Naive thymus-derived CD4-positive, alpha-beta T cell (primary cell): ENCODE measurements at places on chromosomes 4 and X.

DNA sequence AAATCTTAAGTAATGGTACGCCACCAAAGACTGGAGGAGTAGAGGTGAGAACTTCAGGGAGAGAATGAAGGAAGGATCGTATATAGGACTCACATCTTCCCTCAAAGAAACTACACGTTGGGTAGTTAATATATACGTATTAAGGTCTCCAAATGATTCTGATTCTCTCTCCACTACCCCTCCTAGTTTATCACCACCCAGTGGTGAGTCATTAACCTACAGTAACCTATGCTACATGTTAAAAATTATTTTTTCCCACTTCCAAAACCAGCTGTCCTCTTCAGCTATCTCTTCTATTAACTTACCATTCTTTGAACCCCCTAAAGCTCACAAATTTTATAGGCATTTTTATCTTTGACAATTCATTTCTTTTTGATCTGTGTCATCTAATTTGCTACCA, 69.7 kb downstream of the RPS6KA6 start:
- H3K4me1 ChIP-seq = no peaks in the 10 kb centered on the region
- no peaks in the 10 kb centered on the region for H3K27me3 ChIP-seq
- no peaks in the 10 kb centered on the region for H3K36me3 ChIP-seq
- no peak for DNase-seq
- no peak overlapping the region for H3K27ac ChIP-seq
- H3K4me3 ChIP-seq = no peak overlapping the region

GRCh38 chr4:110224142-110224541, 25.7 kb upstream of the ELOVL6 start:
- no peak for DNase-seq
- H3K27ac ChIP-seq = no peak overlapping the region

DNA sequence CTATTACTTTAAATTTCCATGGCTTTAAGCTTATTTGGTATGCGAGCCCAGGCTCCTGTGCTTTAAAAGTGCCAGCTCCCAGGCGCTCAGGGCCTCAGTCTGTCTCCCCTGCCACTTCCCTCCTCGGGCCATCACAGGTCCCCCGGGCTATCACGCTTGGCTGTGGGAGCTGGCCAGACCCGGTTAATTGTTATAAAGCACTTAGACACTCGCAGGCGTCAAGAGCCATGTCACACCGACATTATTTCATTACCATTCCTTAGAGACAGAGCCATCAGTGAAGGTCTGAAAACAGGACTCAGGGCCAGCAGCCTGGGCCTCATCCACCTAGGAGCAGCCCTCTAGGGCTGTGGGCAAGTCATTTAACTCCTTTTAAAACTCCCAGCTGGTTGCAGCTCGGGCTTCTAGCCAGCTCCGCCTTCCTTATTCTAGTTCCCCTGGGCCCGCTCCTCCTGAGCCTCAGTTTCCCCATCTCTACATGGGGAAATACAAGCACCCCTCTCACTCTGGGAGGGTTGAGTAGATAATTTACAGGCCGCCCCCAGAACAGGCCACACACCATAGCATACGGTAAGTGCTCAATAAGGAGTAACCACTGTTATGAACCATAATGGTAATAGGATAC, 99.0 kb downstream of the HMX1 start:
- H3K27me3 ChIP-seq = no peaks in the 10 kb centered on the region
- H3K27ac ChIP-seq = no peak overlapping the region
- no peaks in the 10 kb centered on the region for H3K36me3 ChIP-seq
- no peak for DNase-seq
- H3K4me3 ChIP-seq = no peak overlapping the region
- H3K4me1 ChIP-seq = no peaks in the 10 kb centered on the region

DNA sequence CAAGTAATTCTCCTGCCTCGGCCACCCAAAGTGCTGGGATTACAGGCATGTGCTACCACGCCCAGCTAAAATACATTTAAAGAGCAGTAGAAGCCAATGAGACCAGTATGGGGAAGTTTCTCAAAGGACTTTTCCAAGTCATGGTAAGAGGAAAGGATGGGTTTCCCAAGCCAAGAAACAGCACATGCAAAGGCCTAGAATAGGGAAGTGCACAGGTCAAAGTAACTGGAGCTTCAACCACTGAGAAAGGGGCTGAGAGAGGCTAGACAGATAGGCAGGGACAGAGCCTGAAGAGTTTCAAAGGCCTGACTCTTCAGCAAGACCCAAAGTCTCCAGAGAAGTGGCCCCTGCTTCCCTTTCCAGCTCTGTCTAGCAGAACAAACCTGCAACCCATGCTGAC, 162.1 kb downstream of the CORIN start:
- no peak for DNase-seq
- H3K27ac ChIP-seq = no peak overlapping the region
- H3K36me3 ChIP-seq = no peaks in the 10 kb centered on the region
- H3K4me1 ChIP-seq = no peaks in the 10 kb centered on the region

DNA sequence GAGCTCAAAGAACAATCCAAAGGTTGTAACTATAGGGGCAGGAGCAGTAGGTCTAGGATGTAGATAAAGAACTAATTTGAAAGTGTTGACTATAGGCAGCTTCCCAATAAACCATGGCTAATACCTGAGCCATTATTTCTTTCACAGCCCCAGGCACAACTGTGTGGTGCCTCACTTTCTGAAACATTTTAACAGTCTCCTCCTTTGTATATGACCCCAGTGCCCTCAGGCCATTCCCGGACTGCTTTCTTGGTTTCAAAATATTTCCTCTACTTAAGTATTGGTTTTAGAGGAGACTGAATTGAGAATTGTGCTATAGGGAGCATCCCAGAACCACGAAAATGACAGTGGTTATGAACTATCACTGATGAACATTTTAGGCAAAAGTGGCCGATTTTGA, 728.7 kb downstream of the IL1RAPL1 start:
- H3K36me3 ChIP-seq = no peaks in the 10 kb centered on the region
- H3K4me3 ChIP-seq = no peak overlapping the region
- no peaks in the 10 kb centered on the region for H3K4me1 ChIP-seq
- H3K27ac ChIP-seq = no peak overlapping the region
- no peak for DNase-seq

- no peaks in the 10 kb centered on the region for H3K27me3 ChIP-seq
- no peaks in the 10 kb centered on the region for H3K4me1 ChIP-seq
- H3K4me3 ChIP-seq = no peak overlapping the region
- no peaks in the 10 kb centered on the region for H3K36me3 ChIP-seq
- no peak for DNase-seq
- no peak overlapping the region for H3K27ac ChIP-seq
These were observed 9.4 kb downstream of the SUPT20HL1 start for GRCh38 chrX:24369816-24370215.

- H3K4me1 ChIP-seq = no peaks in the 10 kb centered on the region
- no peak overlapping the region for H3K27ac ChIP-seq
- no peak for DNase-seq
- no peak overlapping the region for H3K4me3 ChIP-seq
- H3K27me3 ChIP-seq = no peaks in the 10 kb centered on the region
- H3K36me3 ChIP-seq = no peaks in the 10 kb centered on the region
These were observed 296.3 kb downstream of the PCDH7 start for GRCh38 chr4:31016322-31017061.

DNA sequence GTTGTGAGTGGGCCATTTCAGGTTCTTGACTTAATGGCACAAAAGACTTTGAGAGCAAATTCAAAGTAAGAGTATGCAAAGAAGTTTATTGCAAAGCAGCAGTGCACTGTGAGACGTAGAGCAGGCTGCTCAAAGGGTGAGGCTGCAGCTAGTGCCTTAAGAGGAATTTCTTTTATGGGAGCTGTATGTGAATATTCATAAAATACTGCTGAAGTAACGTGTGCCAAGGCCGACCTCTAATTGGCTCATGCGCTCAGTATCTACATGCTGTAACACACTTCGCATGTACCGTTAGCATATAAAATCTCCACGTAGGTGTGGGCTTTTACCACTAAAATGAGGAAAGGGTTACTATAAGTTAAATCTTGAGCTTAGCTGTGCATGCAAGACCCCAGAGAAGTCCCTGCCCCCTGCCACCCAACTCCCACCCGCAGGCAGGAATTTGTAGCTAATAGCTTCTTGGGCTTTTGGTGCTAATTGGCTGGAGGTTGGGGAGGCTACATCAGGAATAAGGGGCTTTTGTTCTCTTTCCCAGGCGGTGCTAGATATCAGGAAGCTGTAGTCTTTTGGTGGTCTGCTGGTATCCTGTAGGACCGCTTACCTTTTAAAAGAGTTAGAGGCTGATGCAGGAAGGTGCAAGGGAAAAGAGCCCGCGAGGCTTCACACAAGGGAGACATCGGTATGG, 47.6 kb downstream of the FSTL5 start:
- H3K36me3 ChIP-seq = no peaks in the 10 kb centered on the region
- DNase-seq = no peak
- no peak overlapping the region for H3K27ac ChIP-seq
- H3K4me1 ChIP-seq = no peaks in the 10 kb centered on the region
- H3K27me3 ChIP-seq = no peaks in the 10 kb centered on the region

DNA sequence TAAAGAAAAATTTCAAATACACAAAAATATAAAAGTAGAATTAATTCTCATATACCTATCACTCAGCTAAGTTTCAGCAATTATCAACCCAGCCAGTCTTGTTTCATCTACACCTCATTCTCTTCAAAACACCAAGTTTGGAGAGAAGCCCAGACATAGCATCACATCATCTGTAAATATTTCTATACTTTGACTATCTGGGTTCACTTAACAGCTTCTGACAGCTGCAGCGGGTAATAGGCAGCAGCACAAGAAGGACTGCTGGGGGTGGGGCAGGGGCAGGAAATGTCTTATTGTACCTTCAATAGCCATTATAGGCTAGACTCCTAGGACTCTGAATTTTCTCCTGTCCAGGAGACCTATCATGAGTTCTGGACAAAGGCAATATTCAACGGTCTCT, 54.1 kb downstream of the PHF8 start:
- H3K27ac ChIP-seq = no peak overlapping the region
- no peak for DNase-seq
- no peaks in the 10 kb centered on the region for H3K27me3 ChIP-seq
- no peaks in the 10 kb centered on the region for H3K36me3 ChIP-seq
- H3K4me3 ChIP-seq = no peak overlapping the region
- no peaks in the 10 kb centered on the region for H3K4me1 ChIP-seq

GRCh38 chr4:4787421-4787820, 72.0 kb upstream of the MSX1 start:
- no peak for DNase-seq
- H3K27ac ChIP-seq = no peak overlapping the region
- no peak overlapping the region for H3K4me3 ChIP-seq
- H3K4me1 ChIP-seq = no peaks in the 10 kb centered on the region
- no peaks in the 10 kb centered on the region for H3K27me3 ChIP-seq

DNA sequence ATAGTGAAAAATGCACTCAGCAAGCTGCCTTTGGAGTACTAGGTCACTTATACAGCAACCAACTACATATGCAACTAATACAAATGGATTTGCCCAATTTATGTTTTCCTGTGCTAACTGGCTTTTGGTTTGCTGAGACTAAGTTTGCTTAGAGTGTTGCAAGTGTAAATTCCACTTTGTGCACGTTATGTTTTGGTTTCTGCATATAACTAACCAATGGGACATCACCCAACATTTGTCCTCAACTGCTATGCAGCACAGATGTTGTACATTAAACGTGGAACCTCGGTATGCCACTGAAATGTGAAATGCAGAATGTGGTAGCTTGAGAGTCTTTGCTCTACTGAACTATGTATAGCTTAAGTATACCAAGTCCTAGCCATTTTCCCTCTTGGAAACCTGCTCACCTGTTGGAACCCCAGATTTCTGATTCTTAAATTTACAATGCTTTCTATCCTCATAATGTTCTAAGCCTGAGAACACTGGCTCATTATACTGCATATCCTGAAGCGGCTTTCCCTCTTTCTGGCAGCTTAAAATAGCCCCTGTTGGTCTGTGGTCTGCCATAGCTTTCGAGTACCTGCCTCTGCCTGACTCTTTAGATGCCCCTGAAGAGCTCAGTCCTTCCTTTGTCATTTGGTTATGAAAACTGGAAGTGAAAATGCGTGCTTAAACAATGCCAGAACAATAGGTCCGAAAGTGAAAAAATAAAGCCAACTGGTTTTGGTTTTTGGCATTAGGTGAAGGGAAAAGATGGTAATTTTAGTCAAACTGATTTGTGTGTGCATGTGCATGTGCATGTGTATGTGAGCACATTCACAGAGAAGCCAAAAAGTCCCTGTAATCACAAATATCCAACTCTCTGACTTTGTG, 158.0 kb downstream of the SH2D1A start:
- H3K27ac ChIP-seq = no peak overlapping the region
- H3K4me3 ChIP-seq = no peak overlapping the region
- no peaks in the 10 kb centered on the region for H3K4me1 ChIP-seq
- H3K36me3 ChIP-seq = no peaks in the 10 kb centered on the region
- H3K27me3 ChIP-seq = no peaks in the 10 kb centered on the region

GRCh38 chrX:121585626-121586025, 538.2 kb downstream of the GLUD2 start:
- H3K4me3 ChIP-seq = no peak overlapping the region
- DNase-seq = no peak
- H3K36me3 ChIP-seq = no peaks in the 10 kb centered on the region
- H3K27ac ChIP-seq = no peak overlapping the region
- H3K4me1 ChIP-seq = no peaks in the 10 kb centered on the region
- H3K27me3 ChIP-seq = no peaks in the 10 kb centered on the region

GRCh38 chr4:56979421-56980072, 851 bp downstream of the POLR2B start:
- H3K27me3 ChIP-seq = no peaks in the 10 kb centered on the region
- peak; percentile 10 for DNase-seq
- H3K4me1 ChIP-seq = peaks cover 51% of the 10 kb centered on the region
- H3K4me3 ChIP-seq = peak overlapping the region; percentile 80
- H3K27ac ChIP-seq = peak overlapping the region; percentile 82

GRCh38 chr4:185467101-185467500, 4.4 kb downstream of the CCDC110 start:
- no peak overlapping the region for H3K4me3 ChIP-seq
- no peaks in the 10 kb centered on the region for H3K36me3 ChIP-seq
- H3K27me3 ChIP-seq = no peaks in the 10 kb centered on the region
- DNase-seq = no peak
- no peak overlapping the region for H3K27ac ChIP-seq
- peaks cover 2% of the 10 kb centered on the region for H3K4me1 ChIP-seq

- H3K4me3 ChIP-seq = no peak overlapping the region
- peaks cover 16% of the 10 kb centered on the region for H3K4me1 ChIP-seq
- H3K36me3 ChIP-seq = no peaks in the 10 kb centered on the region
- no peak for DNase-seq
- H3K27me3 ChIP-seq = no peaks in the 10 kb centered on the region
These were observed 2.9 kb downstream of the SLC30A9 start for GRCh38 chr4:41992967-41993857.

DNA sequence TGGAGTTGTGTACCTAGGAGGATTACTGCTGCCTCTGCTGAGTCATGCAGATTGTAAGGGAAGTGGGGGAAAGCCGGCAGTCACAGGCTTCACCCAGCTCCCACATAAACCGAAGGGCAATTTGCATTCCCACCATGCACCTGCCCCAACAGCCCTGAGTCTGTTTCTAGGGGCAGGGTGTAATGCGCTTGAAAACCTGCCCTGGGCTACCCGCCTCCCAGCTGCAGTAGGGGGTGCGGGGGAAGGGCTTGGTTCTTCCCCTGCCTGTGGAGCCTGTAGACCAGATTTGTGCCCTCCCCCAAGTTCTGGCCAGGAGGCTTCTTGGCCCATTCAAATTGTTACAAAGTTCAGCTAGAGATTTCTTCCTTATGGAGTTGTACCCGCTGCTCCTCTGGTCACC, 269.2 kb upstream of the DDX53 start:
- no peak for DNase-seq
- H3K4me1 ChIP-seq = no peaks in the 10 kb centered on the region
- H3K27ac ChIP-seq = no peak overlapping the region
- H3K36me3 ChIP-seq = no peaks in the 10 kb centered on the region
